ENCODE measurements at places on chromosomes 1 and 21. TPM values are rescaled to one million over a fixed set of nuclear protein-coding genes. Genes with fewer than 3 reads are reported as not detected.
A peak's percentile ranks its signal among the peaks of the same experiment; 100 is the strongest.

TDRD5 gene
- not detected for polyA plus RNA-seq

KPRP gene
- polyA plus RNA-seq: not detected

CELF3 gene
- 1.2 TPM for polyA plus RNA-seq

RAB29 gene
- 3.7 TPM for polyA plus RNA-seq

CDCA8 gene
- 7.0 TPM for polyA plus RNA-seq

DNA sequence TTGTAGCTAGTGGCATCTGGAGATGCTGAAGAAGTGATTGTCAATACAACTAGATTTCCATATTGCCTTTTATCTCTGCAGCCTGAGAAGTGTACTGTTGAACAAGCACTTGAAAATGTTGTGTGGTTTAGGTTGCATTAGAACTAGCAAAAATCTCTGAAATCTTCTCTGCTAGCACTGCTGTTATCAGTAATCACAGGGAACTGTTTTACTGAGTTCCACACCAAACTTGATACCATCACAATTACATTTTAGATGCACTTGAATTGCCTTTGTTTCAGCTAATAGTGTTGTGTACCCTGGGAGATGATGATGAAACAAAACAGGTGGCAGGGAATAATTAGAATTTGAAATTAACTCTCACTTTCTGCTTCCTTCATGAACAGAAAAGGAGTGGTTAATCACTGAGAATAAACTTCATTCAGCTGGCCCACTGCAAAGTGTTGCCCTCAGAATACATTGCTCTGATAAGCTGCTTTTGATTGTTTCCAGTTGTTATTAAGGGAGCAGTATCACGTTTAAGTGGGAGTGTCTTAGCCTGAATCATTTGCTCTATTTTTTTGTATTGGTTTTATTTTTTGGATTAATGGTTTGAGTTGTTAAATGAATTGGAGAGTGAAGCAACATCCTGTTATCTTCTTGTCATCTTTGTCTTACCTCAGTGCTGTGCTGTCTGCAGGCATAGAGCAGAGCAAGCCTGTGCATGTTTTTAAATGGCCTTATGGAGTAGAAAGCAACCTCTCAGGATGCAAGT, 13.0 kb downstream of the FAM20B start:
- no peak for DNase-seq

GRCh38 chr1:213982672-213983492, 4.9 kb upstream of the PROX1 start:
- DNase-seq: no peak

DNA sequence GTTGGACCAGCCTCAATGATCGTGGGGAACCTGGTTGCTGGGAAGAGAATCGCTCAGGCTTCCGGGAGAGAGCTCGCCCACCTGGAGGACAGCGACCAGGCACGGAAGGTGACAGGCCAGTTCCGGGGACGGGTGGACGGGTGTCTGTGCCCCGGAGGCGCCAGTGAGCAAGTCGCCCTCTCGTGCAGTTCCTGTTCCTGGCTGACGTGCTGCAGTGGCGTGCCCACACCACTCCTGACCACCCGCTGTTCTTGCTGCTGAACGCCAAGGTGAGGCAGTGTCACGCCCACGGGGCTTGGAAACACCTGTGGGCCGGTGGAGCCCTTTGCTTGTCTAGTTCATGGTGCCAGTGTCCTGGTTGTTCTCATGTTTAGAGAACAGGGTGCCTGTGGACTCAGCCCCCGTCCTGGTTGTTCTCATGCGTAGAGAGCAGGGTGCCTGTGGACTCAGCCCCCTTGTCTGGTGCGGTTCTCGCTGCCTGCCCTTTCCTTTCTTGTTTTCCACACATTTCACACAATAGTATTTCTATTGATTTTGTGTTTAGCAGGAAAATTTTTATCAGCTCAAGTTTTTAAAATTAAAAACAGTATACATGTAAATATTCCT, 53.1 kb downstream of the S100B start:
- DNase-seq: no peak

DNA sequence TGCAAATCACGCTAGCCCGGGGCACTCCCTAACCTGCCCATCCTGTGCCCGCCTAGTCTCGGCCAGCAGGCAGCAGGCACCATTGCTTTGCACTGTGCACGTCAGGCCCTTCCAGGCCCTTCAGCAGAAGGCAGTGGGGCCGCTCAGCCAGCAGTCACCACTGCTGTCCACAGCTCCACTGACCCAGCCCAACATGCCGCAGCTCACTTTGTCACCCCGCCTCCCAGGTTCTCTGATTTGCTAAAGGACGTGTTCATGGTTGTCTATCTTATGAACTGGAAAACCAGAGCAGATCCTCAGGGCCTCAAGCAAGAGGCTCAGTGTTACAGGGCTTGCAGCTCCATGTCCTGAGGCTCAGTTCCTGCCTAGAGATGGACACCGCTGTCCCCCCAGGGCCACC, 14.2 kb upstream of the SPOCD1 start:
- no peak for DNase-seq

DNA sequence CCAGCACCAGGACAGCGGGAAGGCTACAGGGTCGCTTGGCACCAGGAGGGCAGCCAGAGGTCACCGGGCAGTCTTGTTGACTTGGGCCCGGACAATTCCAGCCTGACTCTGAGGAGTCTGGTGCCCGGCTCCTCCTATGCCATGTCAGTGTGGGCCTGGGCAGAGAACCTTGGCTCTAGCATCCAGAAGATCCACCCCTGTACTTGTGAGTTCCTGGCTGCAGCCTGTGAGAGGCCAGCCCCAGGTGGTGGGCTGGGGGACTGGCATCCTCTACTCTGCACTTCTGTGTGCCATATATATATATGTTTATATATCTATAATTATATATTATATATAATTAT, 11.6 kb upstream of the PTPN7 start:
- DNase-seq: no peak

GRCh38 chr1:86965012-86965826, 50.8 kb downstream of the HS2ST1 start:
- DNase-seq: no peak

DNA sequence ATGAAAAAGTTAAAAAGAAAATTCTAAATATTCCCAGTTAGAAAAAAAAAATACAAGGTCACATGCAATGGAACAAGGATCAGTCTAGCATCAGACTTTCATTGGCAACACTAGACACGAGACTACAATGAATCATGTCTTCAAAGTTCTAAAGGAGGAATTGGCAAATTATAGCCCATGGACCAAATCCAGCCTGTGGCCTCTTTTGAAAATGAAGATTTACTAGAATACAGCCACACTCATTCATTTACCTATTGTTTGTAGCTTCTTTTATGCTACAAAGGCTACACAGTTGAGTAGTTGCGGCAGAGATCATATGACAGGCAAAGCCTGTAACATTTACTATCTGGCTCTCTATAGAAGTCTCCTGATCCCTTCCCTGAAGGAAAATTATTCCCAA, 71.4 kb downstream of the MRPL39 start:
- DNase-seq: no peak

DNA sequence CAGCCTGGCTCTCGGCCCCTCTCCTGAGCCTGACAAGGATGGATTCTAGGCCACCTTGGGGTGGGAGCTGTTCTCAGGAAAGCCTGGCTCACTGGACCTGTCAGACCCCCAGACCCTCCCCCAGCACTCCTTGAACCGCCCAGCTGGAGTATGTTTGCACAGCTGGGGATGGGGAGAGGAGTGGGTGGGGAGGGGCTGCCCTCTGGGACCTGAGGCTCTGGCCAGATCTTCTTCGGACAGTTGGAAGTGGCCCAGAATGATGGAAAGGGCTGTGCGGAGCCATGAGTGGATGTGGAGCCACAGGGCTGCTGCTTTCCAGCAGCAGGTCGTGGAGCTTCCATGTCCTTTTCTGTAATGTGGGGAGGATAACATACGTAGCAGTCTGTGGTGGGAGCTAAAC, 43.0 kb upstream of the TRABD2B start:
- DNase-seq: no peak

DNA sequence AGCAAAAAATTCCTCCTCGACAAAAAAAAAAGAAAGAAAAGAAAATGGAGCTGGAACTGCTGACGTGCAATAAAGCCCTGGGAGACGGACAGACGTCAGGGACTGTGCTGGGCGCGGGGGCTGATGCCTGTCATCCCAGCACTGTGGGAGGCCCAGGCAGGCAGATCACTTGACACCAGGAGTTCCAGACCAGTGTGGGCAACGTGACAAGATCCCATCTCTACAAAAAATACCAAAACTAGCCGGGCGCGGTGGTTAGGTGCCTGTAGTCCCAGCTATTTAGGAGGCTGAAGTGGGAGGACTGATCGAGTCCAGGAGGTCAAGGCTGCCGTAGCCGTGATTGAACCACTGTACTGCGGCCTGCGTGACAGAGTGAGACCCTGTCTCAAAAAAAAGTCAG, 3.6 kb upstream of the ANKRD65 start:
- no peak for DNase-seq

DNA sequence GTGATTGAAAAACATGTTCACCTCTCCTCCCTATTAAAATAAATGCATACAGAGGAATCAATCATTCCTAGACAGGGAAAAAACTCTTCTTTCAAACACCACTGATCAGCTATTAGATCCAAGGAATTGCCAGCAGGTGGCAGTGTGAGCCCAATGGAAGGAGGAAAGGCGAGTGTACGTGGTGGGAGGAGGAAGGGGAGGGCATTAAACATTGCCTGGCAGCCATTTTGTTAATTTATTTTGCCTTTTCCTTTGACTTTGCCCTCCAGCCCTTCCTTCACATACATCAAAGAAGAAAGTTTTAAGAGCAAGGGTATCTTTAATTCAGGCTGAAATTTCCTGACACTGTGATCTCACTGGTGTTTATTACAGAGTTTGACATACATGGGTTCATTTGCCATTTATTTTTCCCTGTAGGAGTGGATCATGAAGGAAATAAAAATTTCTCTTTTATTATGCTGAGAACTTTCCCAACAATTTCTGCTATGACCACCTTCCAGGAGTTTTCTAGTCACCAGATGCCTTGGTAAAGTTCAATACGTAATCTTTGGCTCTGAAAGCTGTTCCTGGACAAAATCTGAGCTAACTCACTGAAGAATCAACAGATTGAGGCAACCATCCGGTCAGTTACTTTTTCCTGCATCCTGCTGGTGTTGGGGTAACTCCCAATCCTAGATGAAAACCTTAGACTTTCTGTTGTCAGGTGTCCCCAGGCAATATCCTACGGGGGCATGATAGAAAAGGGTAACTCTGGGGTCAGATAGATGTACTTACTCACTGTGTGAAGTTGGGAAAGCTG, 1.9 kb upstream of the GNAI3 start:
- peak; percentile 87 for DNase-seq

Data from forelimb muscle (tissue), 1 donor.